ENCODE measurements at places on chromosomes 13 and 19.

DNA sequence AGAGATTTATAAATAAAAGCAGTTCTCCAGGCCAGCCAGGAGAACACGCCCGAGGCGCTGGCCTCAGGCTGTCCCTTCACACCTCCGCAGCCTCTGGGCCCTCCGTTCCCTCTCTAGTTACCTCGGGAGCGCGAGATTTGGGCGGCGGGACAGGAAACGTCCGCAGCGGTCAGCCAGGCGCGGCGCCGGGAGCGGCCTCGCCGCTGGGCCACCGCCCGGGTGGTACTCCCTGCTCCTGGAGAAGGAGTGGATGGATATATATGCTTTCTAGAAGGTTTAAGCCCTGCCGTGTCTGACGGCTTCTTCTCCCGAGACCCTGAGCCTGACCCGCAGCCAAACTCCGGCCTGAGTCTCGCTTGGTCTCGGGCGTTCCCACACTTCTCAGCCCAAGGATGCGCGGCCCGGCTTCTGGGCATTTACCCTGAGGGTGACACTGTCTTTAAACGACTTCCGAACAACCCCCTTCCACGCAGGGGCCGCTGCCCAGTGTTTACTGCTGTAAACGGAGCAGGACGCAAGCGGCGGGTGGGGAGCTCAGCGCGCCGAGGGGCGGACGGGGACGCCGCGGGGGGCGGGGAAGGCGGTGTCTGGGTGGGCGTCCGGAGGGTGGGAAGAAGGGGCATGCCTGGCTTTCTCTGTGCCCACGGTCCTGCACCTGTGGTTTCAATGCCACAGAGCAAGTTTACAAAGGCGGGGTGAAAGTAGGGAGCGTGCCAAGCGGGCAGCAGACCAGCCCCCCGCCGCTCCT lies 2.0 kb upstream of the ZIC2 start:
- no peak for DNase-seq
- no peaks in the 10 kb centered on the region for H3K36me3 ChIP-seq
- peaks cover 53% of the 10 kb centered on the region for H3K27me3 ChIP-seq
- H3K27ac ChIP-seq = no peak overlapping the region

GRCh38 chr13:33402975-33403374 lies 117.4 kb upstream of the STARD13 start:
- H3K27ac ChIP-seq = no peak overlapping the region
- no peak overlapping the region for H3K4me3 ChIP-seq
- no peaks in the 10 kb centered on the region for H3K4me1 ChIP-seq
- DNase-seq = no peak

DNA sequence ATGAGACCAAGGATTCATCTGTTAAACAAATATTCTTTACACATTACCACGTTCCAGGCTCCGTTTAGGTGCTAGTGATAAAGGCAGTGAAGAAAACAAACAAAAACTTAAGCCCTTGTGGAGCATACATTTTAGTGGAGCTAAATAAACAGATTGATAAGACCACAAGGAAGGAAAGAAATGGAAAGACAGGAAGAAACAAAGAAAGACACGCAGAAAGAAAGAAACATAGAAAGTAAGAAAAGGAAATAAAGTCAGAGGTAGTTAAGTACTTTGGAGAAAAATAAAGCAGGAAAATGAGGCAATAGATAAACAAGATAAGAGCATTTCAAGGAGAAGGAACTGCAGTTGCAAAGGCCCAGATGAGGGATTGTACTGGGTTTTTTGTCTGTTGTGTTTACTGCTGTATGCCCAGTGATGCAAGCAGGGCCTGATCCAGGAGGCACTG lies 998 bp downstream of the NFKBIB start:
- H3K36me3 ChIP-seq = peaks cover 9% of the 10 kb centered on the region
- no peak for DNase-seq
- H3K4me1 ChIP-seq = peaks cover 49% of the 10 kb centered on the region

DNA sequence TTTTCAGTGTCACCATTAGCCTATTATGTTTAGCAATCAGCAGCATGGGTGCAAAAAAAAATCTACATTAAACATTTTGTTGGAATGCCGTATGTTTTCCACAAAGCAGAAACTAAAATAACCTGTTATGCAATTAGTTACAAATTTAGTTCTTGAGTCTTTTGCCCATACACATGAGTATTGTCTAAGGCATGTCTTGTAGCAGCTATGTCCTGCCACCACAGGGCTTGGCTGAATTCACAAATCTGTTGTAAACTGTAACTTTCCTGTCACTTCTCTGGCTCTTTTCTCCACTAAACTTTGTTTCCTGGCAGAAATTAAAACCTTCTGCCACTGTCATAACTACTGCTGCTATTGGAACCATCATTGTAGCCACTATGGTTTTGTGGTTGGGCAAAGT lies 277.9 kb upstream of the SPRY2 start:
- H3K4me3 ChIP-seq = no peak overlapping the region
- no peak for DNase-seq
- no peaks in the 10 kb centered on the region for H3K27me3 ChIP-seq
- H3K4me1 ChIP-seq = no peaks in the 10 kb centered on the region
- no peaks in the 10 kb centered on the region for H3K36me3 ChIP-seq

GRCh38 chr19:1089891-1090290 lies 5.3 kb downstream of the POLR2E start:
- H3K4me3 ChIP-seq = no peak overlapping the region
- H3K4me1 ChIP-seq = peaks cover 27% of the 10 kb centered on the region
- H3K27me3 ChIP-seq = no peaks in the 10 kb centered on the region
- DNase-seq = no peak
- H3K27ac ChIP-seq = no peak overlapping the region
- H3K36me3 ChIP-seq = peaks cover 29% of the 10 kb centered on the region

DNA sequence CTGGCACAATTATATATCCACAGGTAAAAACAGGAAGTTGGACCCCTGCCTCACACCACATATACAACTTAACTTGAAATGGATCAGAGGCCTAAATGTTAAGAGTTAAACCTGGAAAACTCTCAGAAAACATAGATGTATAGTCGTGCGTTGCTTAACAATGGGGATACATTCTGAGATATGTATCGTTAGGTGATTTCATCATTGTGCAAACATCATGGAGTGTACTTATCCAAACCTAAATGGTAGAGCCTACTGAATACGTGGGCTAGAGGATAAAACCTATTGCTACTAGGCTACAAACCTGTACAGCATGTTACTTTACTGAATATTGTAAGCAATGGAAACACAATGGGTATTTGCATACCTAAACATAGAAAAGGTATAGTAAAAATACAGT lies 14.8 kb upstream of the CALM3 start:
- no peak for DNase-seq
- H3K36me3 ChIP-seq = no peaks in the 10 kb centered on the region
- H3K4me3 ChIP-seq = no peak overlapping the region
- H3K27me3 ChIP-seq = no peaks in the 10 kb centered on the region

DNA sequence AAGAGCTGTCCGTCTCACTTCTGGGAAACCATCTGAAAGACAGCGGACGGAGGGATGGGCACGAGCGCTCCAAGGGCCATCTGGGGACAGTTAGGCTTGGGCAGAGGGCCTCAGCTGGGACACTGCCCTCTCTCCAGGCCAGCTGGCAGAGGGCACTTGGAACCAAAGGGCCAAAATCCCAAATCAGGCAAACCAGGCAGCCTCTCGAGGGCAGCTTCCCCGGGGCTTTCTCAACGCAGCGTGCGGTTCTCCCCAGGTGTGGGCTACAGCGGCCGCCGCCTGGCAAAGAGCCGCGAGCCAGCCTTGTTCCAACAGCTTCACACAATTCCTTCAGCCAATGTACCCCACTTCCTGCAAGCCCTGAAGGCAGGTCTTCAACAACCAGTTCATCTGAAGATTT lies 5.0 kb downstream of the MLLT1 start:
- no peak overlapping the region for H3K4me3 ChIP-seq
- no peaks in the 10 kb centered on the region for H3K27me3 ChIP-seq

DNA sequence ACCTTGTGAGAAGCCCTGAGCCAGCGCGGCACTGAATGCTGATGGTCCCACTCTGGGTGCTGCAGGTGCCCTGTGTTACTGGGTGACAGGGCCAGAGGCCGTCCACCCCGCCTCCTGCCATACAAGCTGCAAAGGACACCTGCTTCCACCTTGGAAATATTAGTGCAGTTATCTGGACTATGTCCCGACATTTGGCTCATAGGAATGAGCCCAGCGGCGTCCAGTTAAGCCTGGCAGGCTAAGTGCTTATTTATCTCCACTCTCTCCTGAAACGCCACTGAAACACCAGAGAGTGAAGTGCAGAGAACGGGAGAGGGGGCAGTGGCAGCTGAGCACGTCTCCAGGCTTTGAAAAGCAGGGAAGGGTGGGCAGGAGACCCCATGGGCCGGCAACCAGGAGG lies 145.8 kb downstream of the KDM4B start:
- H3K36me3 ChIP-seq = peaks cover 93% of the 10 kb centered on the region
- H3K4me3 ChIP-seq = no peak overlapping the region
- no peak overlapping the region for H3K27ac ChIP-seq

DNA sequence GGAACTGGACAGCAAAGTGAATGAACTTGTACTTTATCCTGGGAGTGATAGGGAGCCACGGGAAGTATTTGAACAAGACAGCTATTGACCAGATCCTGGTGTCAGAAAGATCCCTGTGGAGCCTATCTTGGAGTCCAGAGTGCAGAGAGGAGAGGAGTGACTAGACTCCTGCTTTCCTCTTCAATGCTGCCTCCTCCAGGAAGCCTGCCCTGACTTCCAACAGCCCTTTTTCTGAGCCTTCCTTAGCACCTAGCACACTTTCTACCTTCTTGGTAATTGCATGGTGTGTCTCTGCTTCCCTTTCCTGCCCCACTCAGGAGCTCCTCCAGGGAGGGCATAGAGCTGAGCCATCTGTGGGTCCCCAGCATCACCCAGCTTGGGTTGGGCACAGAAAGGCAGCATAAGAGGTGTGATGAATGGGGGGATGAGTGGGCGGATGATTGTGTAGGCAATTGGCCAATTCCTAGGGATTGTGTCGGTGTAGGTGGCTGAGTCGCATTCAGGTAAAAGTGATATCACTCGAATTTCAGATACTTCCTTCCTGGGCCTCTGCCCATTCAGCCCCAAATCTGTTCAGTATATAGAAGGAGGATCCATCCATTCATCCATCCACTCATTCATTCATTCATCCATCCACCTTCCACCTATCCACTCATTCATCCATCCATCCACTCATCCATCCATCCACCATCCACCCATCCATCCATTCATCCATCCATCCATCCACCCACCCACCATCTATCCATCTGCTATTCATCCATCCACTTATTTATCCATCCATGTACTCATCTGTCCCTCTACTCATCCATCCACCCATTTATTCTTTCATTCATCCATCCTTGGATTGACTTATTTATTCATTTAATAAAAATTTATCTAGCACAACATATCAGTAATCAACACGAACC lies 26.9 kb downstream of the CYP4F22 start:
- no peak for DNase-seq
- H3K27me3 ChIP-seq = peaks cover 45% of the 10 kb centered on the region
- no peaks in the 10 kb centered on the region for H3K36me3 ChIP-seq
- no peak overlapping the region for H3K4me3 ChIP-seq
- H3K27ac ChIP-seq = no peak overlapping the region
- peaks cover 5% of the 10 kb centered on the region for H3K4me1 ChIP-seq

DNA sequence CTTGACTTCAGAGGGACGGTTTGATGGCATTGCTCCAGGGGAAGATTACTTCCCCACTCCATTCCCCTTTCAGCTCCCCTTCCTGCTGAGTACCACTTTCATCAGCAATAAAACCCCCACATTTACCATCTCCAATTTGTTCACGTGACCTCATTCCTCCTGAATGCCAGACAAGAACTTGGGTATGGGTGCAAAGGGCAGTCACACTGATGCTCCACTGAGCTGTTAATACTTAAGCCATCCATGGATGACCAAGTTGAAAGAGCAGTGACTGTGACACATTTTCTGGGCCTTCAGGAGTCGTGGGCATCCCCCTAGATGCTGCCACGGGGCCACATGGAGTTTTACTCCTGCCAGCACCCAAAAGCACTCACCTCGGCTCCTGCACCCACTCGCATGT lies 93.1 kb downstream of the STOML3 start:
- H3K4me1 ChIP-seq = peaks cover 6% of the 10 kb centered on the region
- H3K27me3 ChIP-seq = no peaks in the 10 kb centered on the region
- no peaks in the 10 kb centered on the region for H3K36me3 ChIP-seq
- H3K4me3 ChIP-seq = no peak overlapping the region
- H3K27ac ChIP-seq = no peak overlapping the region

- H3K4me1 ChIP-seq = no peaks in the 10 kb centered on the region
- H3K27me3 ChIP-seq = no peaks in the 10 kb centered on the region
- H3K36me3 ChIP-seq = no peaks in the 10 kb centered on the region
- no peak overlapping the region for H3K4me3 ChIP-seq
These were observed 141.9 kb downstream of the SUCLA2 start for GRCh38 chr13:47859165-47859564.

GRCh38 chr19:35115177-35115951 lies at the start of gene FXYD3:
FXYD3 (plus strand) TSS chr19:35115823; CDS start chr19:35119377, 3,554 bp downstream.
- peak within 1 kb of the TSS; percentile 65 for H3K4me3 ChIP-seq
- peak within 1 kb of the TSS; percentile 93 for H3K27ac ChIP-seq
- H3K4me1 ChIP-seq = peaks cover 20% of the 10 kb centered on the region

DNA sequence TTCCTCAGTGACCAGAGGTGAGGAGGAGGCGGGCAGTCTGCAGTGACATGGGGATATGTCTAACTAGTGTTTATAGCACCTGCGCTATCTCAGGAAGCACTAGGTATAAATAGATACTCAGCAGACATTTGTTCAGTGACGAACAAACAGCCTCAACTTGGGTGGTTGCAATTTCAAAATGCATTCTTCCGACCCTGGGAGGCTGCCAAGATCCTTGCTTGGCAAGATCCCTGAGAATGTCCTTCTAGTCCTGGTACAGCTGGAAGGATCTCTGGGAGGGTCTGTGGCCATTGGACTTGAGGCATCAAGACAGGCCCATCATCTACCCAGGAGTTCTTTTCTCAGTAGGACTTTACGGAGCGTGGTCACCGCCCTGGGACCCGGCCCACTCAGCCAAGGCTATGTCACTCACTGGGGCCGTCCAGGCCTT lies 299.5 kb downstream of the ZNF536 start:
- no peaks in the 10 kb centered on the region for H3K4me1 ChIP-seq
- no peak overlapping the region for H3K27ac ChIP-seq
- no peak for DNase-seq
- no peak overlapping the region for H3K4me3 ChIP-seq
- no peaks in the 10 kb centered on the region for H3K36me3 ChIP-seq

DNA sequence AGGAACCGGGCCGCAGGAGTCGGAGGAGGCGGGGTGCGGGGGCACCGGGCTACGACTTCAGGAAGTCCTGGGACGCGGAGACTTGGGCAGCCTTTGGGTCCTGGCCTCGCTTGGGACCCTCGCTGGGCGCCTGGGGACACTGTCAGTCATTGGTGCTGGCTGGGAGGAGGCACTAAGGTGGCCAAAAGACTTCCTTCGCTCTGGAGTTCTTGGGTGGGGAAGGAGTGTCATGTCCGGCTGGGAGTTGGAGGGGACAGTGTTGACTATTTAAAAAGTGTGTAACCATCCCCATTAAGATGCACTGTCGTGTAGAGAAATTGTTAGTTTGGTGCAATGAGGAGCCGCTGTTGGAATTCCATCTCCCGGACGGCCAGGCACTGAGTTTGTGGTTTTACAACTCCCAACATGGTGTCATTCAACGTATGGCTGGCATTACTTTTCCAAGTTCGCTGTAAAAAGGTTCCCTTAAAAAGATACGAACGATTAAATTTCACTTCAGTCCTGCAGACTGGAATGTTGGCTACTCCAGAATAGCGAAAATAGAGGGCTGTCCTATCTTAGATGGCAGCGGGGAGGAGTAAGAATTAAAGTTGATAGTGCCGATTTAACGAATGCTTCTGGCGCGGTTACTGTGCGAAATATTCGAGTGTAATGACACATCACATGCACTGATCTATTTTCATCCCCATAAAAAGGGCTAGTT lies 776 bp downstream of the DNAJC3 start:
- peaks cover 61% of the 10 kb centered on the region for H3K4me1 ChIP-seq
- H3K27ac ChIP-seq = peak overlapping the region; percentile 97
- no peaks in the 10 kb centered on the region for H3K27me3 ChIP-seq
- H3K36me3 ChIP-seq = no peaks in the 10 kb centered on the region
